ENCODE measurements at places on chromosomes 7 and 10.

- DNase-seq: no peak
Measured at GRCh38 chr7:108142675-108143259, 12.6 kb upstream of the LAMB4 start.

DNA sequence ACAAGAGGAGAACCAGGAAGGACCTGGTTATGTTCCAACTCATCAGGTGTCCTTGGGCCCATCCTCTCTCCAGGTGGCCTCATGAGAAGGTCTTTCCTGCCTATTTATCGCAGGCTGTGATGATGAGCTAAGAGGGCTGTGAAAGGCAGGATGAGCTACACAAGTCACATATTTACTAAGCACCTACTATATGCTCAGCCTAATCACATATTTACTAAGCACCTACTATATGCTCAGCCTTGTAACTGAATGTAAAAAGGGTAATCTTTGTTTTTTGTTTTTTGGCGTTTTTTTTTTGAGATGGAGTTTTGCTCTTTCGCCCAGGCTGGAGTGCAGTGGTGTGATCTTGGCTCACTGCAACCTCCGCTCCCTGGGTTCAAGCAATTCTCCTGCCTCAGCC, 44.2 kb upstream of the NPFFR1 start:
- DNase-seq: no peak

DNA sequence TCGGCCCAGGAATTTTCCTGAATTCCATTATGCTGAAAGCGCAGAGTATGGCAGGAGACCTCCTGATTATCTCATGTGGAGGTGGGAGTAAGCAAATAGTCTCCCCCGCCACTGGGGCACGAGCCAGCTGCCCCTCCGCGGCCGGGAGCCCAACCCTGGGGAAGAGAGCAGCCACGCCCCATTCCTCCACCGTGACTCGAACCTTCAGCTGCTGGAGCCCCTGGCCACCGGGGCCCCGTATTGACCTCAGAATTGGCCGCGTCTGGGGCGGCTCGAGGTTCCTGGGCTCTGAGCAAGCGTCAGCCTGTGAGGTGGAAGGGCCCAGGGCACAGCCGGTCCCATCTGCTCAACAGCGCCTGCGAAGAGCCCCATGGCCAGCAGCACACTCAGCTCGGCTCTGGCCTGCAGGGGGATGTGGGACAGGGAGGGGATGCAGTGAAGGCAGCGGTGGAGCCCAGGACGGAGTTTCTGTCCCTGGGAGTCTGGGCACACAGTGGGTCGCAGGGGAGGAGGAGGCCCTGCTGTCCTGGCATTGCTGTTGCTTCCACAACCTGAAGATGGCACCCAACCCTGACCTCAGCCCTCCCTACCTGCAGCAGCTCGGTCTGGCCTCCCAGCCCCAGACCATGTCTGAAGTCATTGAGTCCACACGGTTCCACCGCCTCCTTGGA, 97.8 kb downstream of the CHST15 start:
- peak; percentile 80 for DNase-seq

- no peak for DNase-seq
Measured at GRCh38 chr7:39741942-39742623, 118.7 kb downstream of the RALA start.

GRCh38 chr10:50992356-50992901, 81.9 kb upstream of the PRKG1 start:
- peak; percentile 13 for DNase-seq

GRCh38 chr10:70512149-70512639, 33.6 kb downstream of the PALD1 start:
- no peak for DNase-seq

DNA sequence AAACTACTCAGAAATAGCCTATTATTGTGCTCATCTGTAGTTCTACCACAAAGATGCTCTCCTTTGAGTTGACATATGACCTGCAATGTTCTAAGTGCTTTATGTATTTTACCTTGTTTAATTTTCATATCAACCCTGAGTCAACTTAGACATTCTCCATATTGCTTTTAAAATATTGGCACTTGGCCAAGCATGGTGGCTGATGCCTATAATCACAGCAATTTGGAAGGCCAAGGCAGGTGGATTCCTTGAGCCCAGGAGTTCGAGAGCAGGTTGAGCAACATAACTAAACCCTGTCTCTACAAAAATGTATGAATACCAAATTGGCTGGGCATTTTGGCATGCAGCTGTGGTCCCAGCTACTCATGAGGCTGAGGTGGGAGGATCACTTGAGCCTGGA, 50.6 kb downstream of the PRKG1 start:
- no peak for DNase-seq

GRCh38 chr10:44978570-44979280, at the start of gene DEPP1:
DEPP1 (minus strand) TSS chr10:44978809; CDS start chr10:44978030, 779 bp downstream.
- peak; percentile 93 for DNase-seq

DNA sequence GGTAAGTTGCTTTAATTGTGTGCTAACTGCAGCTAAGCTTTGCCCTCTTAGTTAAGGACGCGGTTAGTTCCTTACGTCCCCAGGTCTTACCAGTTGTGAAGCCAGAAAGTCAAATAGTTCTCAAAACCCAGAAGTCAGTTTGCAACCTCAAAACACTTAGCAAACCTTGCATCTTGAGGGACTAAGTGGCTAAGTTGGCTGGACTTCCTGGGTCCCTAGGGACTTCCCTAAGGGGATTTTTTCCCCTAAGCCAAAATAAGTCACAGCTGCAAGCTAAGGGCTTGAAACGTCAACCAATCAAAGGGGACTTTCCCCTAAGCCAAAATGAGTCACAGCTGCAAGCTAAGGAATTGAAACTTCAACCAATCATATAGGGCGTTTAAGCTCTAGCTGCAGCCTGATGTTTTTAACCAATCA, 36.2 kb upstream of the HECW1 start:
- DNase-seq: peak; percentile 55

DNA sequence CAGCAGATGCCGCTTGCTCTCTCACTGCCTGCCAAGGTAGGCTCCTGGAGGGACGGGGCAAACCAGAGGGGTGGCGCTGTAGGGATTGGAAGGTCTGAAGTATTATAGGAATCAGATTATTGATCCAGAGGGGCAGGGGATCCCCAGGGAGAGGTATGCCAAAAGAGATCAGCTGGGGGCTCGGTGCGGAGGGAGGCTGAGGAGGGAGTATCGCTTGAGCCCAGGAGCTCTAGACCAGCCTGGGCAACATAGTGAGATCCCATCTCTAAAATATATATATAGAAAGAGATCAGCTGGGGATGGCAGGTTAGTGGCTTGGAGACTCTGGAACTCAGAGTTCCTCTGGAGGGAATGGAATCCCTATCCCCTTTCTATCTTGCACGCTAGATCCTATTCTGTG, 7.0 kb upstream of the PCOLCE start:
- no peak for DNase-seq

GRCh38 chr7:102874966-102875365, 37.8 kb upstream of the LRRC17 start:
- DNase-seq: no peak

DNA sequence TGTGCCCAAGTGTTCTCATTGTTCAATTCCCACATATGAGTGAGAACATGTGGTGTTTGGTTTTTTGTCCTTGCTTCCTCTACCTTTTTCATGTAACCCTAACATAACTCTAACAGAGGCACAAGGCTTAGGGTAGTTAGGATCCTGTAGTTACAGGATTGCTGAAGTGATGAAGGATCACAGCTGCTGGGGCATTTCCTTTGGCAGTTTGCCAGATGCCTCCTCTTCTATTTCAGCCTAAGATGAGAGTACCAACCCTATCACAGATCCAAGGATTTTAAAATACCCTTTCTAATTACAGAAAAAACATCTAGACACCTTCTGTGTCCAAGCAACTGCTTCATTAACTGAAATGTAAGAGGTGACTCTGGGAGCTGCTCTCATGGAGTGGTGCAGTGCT, 141.7 kb upstream of the COL1A2 start:
- no peak for DNase-seq

DNA sequence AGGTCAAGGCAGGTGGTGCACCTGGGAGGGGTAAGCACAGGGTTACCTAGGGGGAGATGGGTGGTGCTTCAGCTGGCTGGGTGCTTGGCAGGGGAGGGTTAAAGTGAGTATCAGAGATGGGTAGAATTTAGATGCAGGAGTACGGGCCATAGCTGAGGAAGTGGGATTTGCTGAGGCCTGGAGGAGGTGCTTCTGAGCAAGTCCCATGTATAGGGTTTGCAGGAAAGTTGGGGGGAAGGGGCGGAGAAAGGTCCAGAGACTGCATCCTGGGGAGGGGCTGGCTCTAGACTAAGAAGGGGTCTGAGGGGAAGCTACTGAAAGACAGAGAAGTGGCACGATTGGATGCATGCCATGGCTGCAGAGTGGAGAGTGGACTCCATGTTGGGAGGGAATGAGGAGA, 281.6 kb upstream of the ZNF32 start:
- no peak for DNase-seq

- no peak for DNase-seq
Measured at GRCh38 chr7:3380886-3381685, 80.0 kb downstream of the SDK1 start.

DNA sequence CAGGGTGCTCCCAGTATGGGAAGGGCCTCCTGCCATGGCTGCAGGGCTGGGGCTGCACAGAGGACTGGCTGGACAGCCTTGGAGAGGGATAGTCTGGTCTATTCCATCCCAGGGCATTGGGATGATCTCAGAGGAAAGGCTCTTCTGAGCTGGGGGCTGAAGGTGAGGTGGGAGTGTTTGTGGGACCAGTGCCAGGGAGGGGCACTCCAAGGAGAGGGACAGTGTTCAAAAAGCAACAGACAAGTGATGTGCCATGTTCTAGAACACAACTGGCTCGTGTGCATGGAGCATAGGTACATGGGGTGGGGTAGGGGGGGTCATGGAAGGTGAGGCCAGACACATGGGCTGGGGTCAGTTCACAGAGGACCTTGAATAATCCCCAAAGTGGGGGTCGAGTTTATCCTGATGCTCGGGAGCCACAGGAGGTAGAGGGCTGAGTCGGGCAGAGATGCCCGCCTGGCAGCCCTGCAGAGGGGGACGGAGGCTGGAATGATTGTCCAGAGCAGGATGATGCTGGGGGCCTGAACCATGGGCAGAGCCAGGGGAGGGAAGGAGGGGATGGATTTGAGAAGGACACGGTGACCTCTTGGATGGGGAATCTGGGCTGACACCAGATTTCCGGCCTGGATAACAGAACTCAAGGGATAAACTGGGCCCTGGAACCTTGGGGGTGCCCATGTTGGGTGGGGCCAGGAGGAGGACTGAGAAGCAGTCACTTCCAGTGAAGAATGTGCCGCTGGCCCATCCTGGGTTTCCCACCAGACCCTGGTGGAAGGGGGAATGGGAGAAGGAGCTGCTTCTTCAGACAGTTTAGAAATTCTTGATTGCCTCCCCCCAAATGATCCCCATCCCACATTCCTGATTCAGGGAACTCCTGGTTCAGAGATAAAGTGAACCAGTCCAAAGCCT, 50.4 kb downstream of the NEURL1 start:
- DNase-seq: no peak

DNA sequence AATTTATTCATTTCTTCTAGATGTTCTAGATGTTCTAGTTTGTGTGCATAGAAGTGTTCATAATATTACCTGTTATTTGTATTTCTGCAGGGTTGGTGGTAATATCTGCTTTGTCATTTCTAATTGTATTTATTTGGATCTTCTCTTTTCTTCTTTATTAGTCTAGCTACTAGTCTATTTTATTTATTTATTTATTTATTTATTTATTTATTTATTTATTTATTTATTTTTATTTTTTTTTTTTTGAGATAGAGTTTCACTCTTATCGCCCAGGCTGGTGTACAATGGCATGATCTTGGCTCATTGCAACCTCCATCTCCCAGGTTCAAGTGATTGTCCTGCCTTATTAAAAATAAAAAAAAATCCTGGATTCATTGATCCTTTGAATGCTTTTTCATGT, 114.8 kb upstream of the THSD7A start:
- no peak for DNase-seq

DNA sequence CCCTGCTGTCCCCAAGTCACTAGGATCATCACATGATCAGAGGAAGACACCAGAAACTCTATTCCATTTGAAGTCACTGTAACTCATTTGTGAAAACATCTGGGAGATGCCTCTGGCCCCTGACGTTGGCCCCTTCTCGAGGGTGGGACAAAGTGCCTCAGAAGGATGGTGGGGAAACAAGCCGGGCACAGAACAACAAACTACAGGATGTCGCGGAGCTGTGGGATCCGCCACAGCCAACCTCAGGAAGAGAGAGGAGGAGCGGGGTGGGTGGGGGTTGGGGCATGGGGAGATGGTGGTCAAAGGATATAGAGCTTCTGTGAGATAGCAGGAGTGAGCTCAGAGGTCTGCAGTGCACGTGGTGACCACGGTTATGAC, 265.6 kb upstream of the TCERG1L start:
- no peak for DNase-seq

- no peak for DNase-seq
Measured at GRCh38 chr10:48224979-48225560, 49.4 kb downstream of the FRMPD2 start.

GRCh38 chr7:92360387-92360786, 86.9 kb upstream of the GATAD1 start:
- peak; percentile 17 for DNase-seq

GRCh38 chr10:61623161-61623560, 39.6 kb upstream of the CABCOCO1 start:
- no peak for DNase-seq

DNA sequence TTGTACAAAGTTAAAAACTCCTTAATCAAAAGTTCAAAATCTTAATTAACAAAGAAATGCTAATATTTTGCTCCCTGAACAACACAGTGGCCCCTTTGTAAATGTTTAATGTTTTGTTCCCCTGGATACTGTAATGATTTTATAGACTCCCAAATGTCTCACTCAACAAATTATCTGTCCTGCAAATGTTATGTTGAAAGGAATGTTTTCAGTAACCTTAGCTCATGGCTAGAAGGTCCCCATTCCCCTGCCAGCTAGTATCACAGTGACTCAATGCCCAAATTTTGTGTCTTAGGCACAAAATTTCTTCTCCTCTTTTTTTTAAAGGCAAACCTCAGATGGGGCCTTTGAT, 298.9 kb downstream of the ELMO1 start:
- no peak for DNase-seq

- no peak for DNase-seq
Measured at GRCh38 chr10:57320416-57320815, 947.3 kb downstream of the IPMK start.

DNA sequence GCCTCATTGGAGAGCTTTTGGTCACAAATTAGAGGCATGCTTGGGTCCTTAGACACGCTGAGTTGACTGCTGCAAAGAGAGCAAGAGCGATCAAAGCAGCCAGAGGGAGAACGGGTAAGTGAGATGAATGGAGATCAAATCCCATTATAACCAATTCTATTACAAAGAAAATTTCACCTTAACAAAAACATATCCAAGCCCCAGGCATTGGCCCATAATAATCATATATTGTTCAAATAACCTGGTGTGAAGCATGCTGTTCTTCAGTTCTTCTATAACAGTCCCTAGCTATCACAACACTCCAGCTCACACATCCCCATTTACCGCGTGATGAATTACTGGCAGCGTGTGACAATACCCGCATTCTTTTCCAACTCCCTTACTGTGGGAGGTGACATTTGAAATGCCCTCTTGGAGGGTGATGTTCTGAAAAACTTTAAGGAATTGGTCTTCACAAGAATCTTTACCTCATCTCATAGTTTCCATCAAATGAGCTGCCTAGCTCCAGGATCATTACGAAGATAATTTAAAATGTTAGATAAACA, 156.1 kb upstream of the PLXNA4 start:
- no peak for DNase-seq

- no peak for DNase-seq
Measured at GRCh38 chr10:88490231-88490980, 92.7 kb downstream of the RNLS start.

- DNase-seq: no peak
Measured at GRCh38 chr7:23356726-23357125, 57.6 kb downstream of the MALSU1 start.
